NCI-H1105 treated with DMSO at 0.1 percent for 48 hours (cell line): ENCODE measurements at places on chromosomes 5 and 9.

DNA sequence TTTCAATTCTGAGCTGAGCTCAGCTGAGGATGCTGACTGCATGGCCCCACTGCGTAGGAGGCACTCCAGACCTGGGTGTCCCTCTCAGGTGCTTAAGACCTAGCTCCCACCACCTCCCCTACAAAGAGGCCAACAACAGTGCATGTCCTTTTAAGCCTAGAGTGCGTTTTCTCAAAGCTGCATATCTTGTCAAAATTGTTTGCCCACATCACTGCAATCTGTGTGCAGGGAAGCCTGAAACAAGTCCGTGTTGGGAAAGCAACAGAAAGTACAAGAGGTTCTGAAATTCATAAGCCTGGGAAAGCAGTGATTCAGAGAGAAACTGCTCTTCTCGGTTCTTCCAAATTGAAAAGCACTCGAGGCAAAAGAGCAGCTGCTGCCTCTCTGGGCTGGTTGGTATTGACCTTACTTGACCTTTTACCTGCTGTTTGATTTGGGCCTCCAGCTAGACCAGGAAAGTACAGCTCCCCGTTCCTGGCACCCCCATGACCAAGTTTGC, 238.4 kb downstream of the NR2F1-AS1 start:
- DNase-seq: no peak

- no peak for DNase-seq
Measured at GRCh38 chr5:73485715-73486114, 12.5 kb upstream of the BTF3 start.

- peak; percentile 30 for DNase-seq
Measured at GRCh38 chr9:135478829-135479468, 633 bp upstream of the PPP1R26 start.

GRCh38 chr9:123453076-123453667, 97.2 kb downstream of the CRB2 start:
- no peak for DNase-seq

GRCh38 chr5:161850491-161850890, 2.6 kb downstream of the GABRA1 start:
- no peak for DNase-seq

DNA sequence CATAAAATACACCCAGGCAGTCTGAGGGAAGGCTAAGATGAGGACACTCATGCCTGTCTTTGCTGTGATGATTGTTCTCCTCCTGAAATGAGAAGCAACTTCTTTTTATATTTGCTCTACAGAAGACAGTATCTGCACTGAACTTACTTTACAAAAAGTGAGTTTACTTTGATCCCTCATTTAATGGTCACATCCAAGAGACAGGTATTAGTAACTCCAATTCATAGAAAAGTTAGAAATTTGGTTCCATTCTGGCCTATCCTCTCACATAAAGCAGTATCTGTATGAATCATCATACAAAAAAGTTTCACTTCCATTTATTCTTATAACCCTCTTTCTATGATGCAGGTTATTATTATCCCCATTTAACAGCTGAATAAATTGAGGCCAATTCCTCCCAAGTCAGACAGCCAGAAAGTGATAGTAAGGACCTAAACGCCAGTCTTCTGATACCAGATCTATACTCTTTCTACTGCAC, 15.2 kb downstream of the TSTD2 start:
- no peak for DNase-seq

GRCh38 chr9:131960311-131960710, 119.4 kb downstream of the MED27 start:
- no peak for DNase-seq

GRCh38 chr9:111149018-111149759, 110.9 kb upstream of the LPAR1 start:
- DNase-seq: no peak

DNA sequence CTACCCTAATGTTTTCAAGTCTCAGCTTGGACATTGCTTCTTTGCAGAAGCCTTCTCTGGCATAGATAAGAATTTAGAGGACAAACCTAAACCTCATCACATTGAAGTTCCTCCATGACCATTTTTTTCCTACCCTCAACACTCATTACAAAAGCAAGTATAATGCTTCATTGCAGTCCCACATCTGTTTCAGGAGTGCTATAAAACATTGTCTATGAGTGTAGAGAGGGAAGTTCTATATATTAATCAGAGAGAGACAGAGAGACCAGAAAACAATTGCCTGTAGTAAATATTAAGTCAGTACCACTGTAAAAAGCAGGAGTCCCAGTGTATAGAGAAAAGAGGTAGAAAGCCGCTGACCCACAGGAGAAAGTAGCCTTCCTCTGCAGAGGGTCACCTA, 149.7 kb downstream of the PRELID2 start:
- no peak for DNase-seq

- DNase-seq: no peak
Measured at GRCh38 chr5:170311511-170312300, 14.1 kb upstream of the LCP2 start.

- no peak for DNase-seq
Measured at GRCh38 chr5:5586721-5587120, 164.2 kb downstream of the ICE1 start.

- no peak for DNase-seq
Measured at GRCh38 chr9:68883224-68883623, 130.7 kb downstream of the PRKACG start.

GRCh38 chr9:71941998-71942567, 30.6 kb downstream of the C9orf85 start:
- no peak for DNase-seq

DNA sequence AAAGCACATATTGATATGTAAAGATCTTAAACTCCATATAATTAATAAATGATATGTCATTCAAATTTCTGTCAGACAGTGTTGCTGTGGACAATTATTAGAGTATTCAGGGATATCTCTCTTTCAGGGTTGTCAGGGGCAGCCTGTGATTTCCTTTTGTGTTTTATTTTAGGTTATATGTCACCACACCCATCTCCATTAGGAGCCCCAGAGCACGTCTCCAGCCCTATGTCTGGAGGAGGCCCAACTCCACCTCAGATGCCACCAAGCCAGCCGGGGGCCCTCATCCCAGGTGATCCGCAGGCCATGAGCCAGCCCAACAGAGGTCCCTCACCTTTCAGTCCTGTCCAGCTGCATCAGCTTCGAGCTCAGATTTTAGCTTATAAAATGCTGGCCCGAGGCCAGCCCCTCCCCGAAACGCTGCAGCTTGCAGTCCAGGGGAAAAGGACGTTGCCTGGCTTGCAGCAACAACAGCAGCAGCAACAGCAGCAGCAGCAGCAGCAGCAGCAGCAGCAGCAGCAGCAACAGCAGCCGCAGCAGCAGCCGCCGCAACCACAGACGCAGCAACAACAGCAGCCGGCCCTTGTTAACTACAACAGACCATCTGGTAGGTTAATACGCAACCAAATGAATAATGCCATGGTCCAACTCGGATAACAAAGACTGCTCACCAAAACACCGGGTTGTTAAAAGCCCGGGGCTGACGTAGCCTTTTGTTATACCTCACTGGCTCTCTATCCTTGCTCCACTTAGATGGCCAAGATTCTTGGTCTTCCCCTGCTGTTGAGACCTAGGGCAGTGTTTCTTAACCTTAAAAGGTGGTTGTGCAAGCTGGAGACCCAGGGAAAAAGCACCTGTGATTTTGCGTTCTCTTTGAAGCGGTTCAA, 24.4 kb downstream of the SMARCA2 start:
- DNase-seq: no peak

GRCh38 chr5:169025491-169025890, 275.4 kb downstream of the SLIT3 start:
- no peak for DNase-seq
